Large intestine (tissue), 12 donors: ENCODE measurements at places on chromosomes 2 and 18. TPM values are rescaled to one million over a fixed set of nuclear protein-coding genes. Genes with fewer than 3 reads are reported as not detected.
A peak's percentile ranks its signal among the peaks of the same experiment; 100 is the strongest.

The GKN1 gene
- polyA plus RNA-seq, result not detected

DNA sequence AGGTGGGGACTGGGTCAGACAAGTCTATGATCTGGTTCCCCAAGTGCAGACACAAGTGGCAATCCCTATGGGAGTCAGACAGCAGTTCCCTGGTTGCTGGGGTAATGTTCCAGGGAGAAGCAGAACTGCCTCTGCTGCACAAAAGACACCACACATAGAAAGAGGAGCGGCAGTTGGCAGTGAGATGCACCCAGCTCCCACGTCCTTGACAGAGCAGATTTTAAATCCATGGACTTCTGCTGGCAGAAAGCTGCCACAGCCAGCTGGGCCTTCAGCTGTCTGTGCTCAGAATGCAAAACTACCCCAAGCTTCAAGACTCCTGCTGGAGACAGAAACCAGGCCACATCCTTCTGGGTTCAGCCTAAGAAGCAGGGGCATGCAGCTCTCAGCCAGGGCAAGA is 147.2 kb downstream of the ETAA1 start:
- no peak for DNase-seq

DNA sequence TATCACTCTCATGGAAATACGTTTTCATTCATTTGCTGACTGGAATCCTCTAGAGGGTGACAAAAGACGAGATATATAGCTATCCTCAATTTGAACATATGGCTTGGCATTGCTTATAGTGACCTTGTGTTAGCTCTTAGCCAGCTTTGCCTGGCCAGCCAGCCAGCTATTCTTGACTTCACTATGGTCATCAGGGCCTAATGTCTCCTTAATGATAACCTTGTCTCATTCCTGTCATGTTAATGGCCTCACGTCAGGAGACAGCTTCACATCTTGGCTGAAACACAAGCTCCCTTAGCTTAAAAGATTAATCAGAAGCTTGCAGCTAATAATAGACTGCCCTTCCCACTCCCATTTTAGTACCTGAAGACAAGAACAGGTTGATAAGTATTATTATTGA is 1517.5 kb upstream of the PIK3C3 start:
- no peak for DNase-seq

The GAREM1 gene
- 11.8 TPM for polyA plus RNA-seq

- peak; percentile 26 for DNase-seq
These were observed 35.8 kb downstream of the CIB4 start for GRCh38 chr2:26605195-26605998.

The SKOR2 gene
- not detected for polyA plus RNA-seq

The IL1R1 gene
- polyA plus RNA-seq, result 21.6 TPM

DNA sequence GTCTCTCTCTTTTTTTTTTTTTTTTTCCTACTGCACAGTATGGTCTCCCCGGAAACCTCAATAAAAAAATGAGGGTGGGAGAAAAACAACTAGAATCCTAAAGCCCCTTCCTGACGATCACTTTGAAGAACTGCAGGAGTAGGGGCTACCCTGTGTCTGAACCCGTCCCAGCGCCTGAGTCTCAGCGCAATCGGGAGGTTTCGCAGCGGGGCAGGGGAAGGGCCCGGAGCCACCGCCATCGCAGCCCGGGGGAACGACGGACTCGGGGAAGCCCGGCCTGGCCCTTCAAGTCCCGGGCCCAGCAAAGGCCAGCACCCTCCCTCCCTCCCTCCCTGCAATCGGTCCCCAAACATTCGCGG is 411 bp downstream of the NARS1 start:
- DNase-seq, result no peak

DNA sequence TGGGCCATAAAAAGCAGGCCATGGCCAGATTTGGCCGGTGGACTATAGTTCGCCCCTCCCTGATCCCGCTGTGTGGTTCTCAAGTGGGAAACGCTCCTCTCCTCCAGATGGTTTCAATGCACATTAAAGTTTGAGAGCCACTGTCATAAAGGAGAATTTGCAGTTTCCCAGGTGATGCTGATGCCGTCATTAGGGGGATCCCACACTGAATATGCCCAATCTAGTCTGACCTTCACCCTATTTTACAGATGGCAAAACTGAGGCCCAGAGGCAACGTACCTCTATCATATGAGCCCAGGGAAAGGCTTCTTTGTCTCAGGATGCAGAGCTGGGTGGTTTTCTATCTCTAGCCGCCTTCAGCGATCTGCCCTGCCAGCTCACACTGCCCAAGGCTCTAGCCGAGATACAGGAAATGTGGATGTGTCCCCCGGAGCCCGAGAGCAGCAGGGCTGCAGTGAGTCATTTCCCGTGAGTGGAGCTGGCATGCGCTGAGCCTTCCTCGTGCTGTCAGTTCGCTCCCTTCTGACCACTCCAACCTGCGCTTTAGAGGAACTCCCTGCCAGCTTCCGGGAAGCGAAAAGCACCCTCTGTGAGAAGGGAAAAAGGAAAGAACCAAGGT is 116.2 kb downstream of the SMAD7 start:
- no peak for DNase-seq

- no peak for DNase-seq
These were observed 87.4 kb downstream of the RPRM start for GRCh38 chr2:153391131-153391530.
